ENCODE measurements at places on chromosomes 4 and X.

- DNase-seq = no peak
Measured at GRCh38 chrX:129641941-129642340, 12.8 kb downstream of the APLN start.

DNA sequence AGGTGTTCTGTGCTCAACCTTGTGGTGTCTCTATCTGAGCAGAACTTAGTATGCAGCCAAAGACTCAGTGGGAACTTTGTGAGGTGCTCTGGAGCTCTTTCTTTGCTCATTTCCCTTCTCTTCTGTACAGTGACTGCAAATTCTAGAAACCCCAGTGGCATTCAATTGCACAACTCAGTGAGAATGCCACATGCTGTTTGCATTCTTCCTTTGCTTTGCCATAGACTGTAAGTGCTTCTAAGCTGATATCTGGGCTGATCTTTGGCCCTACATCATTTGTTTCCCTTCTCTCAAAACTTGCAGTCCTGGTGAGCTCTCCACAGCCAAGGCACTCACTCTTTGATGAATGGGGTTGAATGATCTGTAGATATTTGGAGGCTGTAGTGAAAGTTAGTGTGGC, 7.0 kb downstream of the PNMA3 start:
- no peak for DNase-seq

- no peak for DNase-seq
Measured at GRCh38 chr4:136637071-136637777, 895.1 kb downstream of the PCDH18 start.

DNA sequence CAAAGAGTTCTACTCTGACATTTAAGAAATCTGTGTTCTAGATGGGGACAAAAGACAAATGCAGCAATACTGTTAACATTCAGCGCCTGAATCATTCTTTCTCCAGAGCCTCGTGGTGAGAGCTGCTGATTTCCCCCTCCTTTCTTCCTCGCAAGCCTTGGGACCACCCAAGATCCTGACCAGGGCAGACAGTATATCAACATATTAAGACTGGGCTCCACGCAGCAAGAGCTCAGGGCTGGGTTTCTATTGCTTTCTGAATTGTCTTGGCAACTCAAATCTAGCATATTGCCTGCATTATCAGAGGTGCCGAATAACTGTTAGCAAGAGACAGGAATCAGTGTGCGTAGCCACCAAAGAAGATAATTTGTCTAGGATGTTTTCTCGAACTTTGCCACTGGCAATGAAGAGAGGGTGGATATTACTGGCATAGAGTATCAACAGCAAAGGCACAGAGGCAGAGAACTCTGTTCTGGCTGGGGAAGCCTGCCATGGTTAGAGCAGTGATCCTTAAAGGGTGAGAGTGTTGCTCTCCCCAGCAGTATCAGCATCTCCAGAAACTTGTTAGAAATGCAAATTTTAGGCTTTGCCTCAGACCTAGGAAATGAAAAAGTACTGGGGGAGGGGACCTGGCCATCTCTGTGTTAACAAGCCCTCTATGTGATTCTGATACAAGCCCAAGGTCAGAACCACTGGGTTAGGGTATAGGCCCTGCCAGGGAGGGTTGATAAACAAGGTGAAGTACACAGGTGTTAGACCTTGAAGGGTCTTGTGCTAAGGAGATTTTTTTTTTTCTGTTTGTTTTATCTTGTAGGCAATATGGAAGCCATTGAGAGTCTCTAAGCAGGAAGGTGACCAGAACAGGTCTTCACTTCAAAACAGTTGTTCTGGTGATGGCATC, 46.2 kb upstream of the MID1IP1 start:
- DNase-seq = no peak

DNA sequence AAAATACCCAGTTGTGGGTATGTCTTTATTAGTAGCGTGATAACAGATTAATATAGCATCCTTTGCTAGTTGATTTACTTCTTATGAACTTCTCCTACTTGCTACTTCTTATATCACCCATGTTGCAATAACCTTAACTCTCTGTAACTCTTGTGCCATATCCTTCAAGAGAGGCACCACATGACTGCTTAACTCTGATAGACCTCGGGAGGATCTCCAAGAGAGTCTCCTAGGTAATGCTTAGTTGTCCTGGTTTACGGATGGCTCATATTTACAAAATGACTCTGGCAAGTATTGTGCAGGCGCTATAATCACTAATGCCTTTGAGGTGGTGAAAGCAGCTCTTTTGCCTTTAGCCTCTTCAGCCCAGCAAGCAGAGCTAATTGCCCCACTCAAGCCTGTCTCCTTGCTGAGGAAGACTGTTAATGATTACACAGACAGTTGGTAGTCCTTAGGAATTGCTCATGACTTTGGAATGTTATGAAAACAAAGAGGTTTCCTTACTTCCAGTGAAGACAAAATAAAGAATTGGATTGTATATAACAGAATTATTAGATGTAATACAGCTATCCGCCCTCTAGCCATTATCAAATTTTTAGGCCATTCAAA, 1305.8 kb downstream of the PCDH7 start:
- no peak for DNase-seq

DNA sequence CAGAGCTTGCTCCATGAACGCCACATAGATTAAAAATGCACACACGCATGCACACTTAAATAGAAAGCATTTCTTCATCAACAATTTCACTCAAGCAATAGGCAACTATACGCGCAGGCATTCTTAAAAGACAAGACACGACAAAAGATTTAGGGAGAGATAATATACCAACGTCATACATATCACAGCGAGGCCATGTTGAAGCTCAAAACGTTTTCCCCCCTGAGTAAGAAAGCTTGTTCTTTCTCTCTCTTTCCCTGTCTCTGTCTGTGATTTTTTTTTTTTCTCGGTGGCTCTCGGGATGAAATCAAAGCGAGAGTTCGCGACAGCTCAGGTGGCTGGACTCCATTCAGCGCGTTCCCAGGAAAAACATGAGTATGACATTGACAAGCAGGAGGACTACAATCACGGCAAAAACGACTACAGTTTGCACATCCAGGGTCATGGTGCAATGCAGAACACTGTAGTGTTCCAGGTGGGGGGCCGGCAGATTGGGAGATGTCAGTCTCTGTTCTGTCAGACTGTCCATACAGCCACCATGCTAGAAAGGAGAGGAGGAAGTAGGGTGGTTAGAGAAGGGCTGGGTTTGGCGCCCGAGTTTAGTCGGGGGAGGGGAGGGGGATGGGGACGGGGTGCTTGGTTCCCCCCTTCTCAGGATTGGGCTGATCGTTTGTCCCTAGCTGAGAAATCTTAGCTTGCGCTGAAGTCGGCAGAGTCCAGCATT, 30.7 kb downstream of the ARHGEF9 start:
- DNase-seq = peak; percentile 9
